Stimulated activated CD4-positive, alpha-beta T cell treated with anti-CD3 and anti-CD28 coated beads, Interleukin-15, amount 100 ng/mL, for 24 hours (primary cell): ENCODE measurements at places on chromosomes 5 and 9.

DNA sequence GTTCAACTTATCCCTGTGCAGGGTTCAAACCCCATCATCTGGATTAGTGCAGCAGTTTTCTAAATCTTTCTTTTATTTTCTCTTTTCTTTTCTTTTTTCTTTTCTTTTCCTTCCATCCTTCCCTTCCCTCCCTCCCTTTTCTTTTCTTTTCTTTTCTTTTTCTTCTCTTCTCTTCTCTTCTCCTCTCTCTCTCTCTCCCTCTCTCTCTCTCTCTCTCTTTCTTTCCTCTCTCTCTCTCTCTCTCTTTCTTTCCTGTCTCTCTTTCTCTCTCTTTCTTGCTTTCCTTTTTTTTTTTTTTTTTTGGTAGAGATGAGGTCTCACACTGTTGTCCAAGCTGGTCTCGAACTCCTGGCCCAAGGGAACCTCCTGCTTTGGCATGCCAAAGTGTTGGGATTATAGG is 53.6 kb downstream of the KIAA0825 start:
- DNase-seq = no peak

DNA sequence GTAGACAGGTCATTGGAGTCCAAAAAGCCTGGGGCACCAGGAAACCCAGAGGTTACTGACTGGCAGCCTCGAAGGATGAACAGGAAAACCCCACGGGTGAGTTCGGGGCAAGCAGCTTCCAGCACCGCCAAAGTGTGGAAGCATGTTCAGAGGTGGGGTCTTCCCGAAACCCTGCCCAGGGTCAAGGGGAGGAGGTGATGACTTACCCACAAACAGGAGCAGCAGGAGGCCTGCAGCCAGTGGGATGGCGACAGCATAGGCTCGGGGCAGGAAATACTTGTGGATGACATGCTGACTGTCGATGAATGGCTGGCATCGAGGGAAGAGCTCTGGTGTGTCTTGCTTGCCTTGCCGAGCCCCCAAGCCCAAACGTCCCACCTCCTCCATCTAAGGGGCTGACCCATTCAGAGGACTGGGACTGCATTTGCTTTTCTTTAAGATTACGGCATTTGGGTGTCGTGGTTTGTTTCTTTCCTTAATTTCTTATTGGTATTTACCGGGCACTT is 1.3 kb downstream of the DPM2 start:
- no peak for DNase-seq

DNA sequence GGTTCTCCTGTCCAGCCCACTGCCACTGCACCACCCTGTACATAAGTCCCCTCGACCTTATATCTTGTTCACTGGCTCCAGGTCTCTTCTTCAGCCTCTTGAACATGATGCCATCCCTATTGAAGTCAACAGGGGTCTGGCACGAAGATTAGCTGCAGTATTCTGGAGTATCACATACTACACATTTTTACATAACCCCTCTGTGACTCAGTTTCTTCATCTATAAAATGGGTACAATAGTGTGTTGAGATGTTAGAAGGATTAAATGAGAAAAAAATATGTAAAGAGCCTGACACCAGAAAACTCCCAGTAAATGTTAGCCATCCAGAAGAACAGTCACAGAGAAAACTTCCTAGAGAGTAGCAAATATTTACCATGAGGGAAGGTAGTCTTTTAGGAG is 98.9 kb downstream of the PIK3R1 start:
- no peak for DNase-seq

DNA sequence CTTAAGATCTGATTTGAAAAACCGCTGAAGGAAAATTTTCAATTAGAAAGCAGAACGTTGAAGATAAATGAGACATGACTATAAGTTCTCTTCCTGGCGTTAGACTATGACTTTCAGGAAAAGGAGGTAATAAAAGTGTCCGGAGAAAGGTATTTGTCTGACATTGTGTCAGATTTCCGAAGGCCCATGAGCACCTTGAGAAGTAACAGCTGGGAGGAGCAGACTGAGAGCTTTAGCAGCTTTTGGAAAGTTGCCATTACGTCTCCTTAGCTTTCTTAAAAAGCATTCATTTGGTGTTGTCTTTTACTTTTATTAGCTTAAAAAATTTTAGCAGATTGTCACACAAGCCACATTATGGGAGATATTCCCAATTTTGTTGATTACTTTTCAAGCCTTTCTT is 363.5 kb downstream of the NDUFS4 start:
- no peak for DNase-seq

GRCh38 chr5:178462816-178463215 is 127.4 kb downstream of the COL23A1 start:
- DNase-seq = no peak

GRCh38 chr9:4501147-4501507 is 10.9 kb downstream of the SLC1A1 start:
- no peak for DNase-seq

- DNase-seq = no peak
Measured at GRCh38 chr5:16025681-16026080, 153.9 kb downstream of the MARCHF11 start.

- DNase-seq = no peak
Measured at GRCh38 chr5:44321144-44321725, 68.0 kb downstream of the FGF10 start.

GRCh38 chr5:178152491-178153444 is 917 bp downstream of the NHP2 start:
- no peak for DNase-seq
